Left renal cortex interstitium (tissue), 4 donors: ENCODE measurements at places on chromosomes 2 and 18.

GRCh38 chr2:169082995-169083394, 13.6 kb downstream of the DHRS9 start:
- DNase-seq: no peak

DNA sequence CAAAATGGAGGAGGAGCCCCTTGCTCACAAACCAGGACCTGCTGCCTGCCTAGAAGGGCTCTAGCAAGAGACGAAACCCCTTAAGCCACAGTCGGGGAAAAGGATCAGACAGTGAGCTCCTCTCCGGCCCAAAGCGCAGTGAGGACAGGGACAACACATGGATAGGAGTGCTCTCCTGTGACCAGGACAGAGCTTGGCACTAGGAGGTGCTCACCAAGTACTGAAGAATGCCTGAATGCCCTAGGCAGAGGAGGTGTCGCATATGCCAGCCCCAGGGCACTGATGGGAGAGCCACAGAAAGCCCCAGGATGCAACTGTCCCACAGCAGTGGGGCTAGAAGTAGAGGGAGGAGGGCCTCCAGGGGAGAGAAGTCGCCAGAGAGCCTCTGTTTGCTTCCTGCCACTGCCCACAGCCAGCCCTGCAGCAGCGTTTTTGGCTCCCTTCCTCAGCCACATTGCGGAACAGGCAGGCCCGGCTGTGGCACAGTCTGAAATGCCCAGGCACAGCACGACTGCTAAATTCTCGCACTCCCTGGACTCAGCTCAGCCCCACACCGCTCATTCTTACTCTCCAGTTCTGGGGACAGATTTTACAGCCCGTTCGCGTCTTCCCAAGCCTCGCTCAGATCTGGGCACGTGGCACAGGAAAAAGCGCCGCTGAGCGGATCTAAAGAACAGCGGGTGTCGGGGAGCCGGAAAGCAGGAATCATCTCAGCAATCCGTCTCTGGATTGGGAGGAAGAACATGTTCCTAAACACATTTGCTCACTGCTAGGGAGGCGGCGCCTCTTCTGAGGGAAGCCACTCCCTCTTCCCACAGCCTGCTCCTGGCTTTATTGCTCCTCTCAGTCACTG, 98.7 kb upstream of the POU3F3 start:
- no peak for DNase-seq

DNA sequence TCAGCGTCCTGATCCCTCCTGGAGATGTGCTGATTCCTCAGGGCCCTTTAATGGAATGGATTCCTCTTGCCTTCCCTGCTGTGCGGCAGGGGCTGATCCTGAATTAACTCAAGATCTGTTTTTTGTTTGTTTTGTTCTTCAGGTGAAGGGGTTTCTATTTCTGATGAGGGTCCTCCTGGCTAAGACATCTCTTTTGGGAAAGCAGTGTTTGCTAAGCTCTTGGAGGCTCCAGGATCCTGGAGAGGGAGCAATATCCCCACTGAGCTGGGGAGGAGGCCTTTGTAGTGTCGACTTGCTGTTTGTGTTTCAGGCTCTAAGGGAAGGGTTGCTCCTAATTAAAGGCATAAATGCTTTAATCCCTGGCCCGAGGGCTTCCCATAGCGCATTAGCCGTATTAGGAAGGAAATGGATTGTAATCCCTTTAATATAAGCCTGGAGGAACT, 65.3 kb upstream of the FOXI3 start:
- DNase-seq: no peak

GRCh38 chr2:127653421-127654083, 7.6 kb downstream of the GPR17 start:
- DNase-seq: no peak

DNA sequence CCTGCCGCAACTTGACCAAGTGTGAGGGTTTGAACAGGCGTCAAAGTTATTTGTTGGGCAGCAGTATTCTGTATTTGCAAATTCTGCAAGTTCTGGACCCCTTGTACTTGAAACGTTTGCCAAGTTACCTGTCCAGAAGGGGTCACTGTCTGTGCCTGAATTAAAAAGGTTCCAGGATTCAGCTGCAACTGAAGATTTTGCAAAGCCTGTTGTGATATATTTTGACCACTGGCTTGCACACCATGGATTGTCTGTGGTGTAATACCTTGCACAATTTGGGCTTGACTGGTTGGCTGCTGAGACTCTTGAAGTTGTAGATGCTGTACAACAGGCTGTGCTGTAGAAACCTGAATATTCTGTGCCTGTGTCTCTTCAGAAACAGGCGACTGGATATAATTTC, 10.2 kb downstream of the SP3 start:
- no peak for DNase-seq

DNA sequence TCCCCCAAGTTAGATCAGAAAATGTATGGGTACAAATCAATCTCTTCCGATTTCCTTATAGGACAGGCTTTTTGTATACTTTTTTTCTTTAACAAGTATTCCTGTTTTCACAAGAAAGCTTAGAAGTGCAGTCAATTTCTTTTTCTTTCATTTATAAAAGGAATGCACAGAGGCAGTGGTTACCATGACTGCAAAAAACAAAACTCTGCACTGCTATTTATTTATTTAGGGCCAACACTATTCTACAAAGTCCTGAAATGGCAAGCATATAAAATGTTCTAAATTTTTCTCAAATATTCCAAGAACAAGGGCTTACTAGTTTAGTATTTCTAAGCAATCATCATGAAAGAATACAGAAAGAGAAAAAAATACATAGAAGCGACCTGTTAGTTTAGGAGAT, 22.2 kb downstream of the ATAD2B start:
- no peak for DNase-seq

DNA sequence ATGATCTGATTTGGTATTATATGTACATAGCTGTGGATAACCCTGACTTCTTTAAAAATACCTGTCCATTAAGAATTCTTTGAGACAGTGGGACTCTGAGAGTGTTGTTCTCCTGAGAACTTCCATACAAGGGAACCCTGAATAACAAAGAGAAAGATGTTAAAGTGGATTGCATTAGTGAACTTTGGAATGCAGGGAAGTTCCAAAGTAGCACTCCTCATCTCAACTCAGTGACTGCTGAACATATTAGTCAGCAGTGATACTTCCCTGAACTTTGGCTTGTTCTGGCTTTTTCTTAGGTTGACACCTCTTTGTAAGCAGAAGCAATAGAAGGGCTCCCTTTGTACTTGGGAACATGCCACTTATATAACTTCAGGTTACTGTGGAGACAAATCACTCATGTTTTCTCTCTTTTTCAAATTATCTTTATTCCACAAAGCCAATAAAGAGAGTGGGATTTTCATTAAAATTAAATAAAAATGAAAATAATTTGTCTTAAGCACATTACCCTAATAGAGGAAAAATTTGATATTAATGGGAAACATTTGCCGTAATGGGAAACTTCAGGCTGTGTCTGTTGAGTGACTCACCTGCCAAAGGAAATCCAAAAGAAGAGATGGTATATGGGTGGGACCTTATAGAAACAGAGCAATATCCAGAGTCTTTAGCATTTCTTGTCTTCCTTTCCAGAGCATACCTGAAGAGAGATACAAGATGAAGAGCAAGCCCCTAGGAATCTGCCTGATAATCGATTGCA, 33.3 kb downstream of the CFLAR start:
- DNase-seq: no peak

DNA sequence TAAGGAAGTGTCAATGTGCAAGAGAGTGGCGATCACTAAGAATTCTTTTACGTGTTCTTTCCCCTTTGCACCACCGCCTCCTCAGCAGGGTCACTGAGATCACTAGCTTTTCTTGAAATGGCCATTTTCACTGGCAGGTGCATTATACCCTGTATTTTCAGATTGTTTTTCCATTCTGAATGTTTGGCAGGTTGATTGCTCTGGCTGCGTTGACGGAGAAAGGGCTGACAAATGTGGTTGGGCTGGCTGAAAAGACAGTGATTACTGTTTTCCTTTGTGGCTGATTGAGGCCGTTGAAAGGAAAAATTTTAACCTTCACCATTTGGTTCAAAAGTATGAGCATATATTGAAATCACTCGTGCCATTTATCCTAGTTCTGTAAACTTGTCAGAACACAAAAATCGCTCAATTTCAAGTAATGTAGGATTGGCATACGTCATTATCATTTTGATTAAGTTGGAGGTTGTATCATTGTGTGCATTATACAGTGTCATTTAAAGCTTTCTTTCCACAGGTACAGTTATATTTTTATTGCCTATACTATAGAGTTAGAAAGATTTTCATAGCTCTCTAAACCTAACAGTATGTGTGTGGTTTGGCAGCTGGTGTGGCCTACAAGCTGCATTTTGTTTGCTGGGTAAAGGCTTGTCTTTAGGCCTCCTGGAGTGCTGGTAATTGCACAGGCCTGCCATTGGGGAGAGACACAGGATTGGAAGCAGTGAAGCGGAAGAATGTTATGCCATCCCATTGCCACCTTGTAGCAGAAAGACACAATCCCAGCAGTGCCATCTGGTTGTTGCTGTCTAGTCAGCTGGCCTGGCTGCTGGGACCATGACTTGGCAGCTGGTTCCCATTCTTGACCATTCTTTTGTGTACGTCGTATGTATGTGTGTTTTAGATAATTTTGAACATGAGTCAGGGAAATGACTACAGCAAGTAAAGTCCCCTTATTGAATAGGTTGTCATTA, 36.7 kb downstream of the DYNC1I2 start:
- DNase-seq: no peak

GRCh38 chr18:79912994-79913831, 38.2 kb downstream of the SLC66A2 start:
- DNase-seq: no peak

DNA sequence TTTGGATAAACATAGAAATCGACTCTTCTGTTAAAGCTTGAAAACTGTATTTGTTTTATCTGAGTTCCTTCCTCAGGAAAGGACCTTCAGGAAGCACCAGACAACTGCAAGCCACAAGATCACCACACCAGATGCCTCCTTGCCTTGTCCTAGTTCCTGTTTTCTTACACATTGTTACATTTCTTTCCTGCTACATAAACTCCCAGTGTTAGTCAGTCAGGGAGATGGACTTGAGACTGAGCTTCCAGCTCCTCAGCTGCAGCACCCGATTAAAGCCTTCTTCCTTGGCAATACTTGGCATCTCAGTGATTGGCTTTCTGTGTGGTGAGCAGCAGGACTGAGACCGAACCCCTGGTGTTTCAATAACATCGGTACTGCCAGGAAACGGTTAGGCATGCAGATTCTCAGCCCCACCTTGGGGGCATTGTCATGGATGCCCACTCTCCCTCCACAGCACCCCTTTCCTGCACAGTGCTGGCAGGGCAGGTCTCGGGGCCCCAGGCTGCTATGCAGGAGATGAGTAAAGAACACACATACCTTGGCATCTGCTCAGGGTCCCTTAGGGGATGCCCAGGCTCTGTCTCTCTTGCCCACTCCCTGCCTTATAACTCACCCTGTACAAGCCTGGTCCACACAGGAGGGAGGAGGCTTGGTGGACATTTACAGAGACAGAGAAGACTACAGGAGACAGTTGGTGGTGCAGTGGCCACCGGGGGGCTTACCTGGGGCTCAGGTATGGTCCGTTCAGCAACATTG, 32.6 kb downstream of the ANKMY1 start:
- no peak for DNase-seq

DNA sequence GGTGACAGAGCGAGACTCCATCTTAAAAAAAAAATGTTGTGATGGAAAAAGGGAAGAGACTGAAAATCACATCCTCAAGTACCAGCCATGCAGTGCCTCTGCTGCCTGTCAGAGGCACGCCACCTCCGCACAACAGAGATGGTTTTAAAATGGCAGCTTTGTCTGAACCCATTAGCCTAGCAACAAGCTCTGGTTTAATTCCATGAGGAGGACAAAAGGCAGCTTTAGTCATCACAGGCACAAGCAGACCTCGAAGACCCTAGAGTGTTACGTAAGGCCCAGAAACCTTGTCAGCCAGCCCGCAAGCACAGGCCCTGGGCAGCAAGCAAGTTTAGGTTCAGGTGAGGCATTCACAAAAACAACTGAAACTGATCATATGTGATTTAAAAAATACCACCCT, 10.4 kb downstream of the LCT start:
- DNase-seq: no peak

GRCh38 chr2:10120877-10121574, 1.5 kb upstream of the RRM2 start:
- no peak for DNase-seq

DNA sequence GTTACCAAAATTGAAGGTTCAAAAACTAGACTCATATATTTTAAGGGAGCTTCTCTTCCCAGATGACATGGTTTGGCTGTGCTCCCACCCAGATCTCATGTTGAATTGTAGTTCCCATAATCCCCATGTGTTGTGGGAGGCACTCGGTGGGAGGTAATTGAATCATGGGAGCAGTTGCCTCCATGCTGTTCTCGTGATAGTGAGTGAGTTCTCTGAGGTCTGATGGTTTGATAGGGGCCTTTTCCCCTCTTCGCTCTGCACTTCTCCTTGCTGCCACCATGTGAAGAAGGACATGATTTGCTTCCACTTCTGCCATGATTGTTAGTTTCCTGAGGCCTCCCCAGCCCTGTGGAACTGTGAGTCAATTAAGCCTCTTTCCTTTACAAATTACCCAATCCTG, 140.1 kb downstream of the MAIP1 start:
- DNase-seq: no peak

DNA sequence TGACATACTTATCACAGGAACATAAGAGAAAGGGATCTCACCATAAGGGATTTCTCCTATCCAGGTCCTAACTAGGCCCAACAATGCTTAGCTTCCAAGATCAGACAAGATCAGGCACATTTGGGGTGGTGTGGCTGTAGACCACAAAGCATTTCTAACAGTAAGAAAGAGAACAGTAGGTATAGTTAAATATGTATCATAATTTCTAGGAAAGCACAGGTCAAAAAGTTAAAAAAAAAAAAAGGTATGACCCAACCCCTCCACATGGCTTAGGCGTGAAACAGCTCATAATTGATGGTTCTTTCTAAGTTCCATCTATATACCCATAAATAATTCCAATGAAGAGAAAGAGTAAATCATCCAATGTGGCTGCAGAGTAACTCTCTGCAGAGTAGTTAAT, 6.9 kb downstream of the PRKD3 start:
- no peak for DNase-seq
